Activated naive CD4-positive, alpha-beta T cell treated with anti-CD3 and anti-CD28 coated beads, Interleukin-2, amount 10 ng/mL, durations not matched to agents 5 hours and 36 hours (primary cell): ENCODE measurements at places on chromosomes 7 and 10. TPM values are rescaled to one million over a fixed set of nuclear protein-coding genes. Genes with fewer than 3 reads are reported as not detected.

The CPA1 gene
- not detected for total RNA-seq

The SKIDA1 gene
- not detected for total RNA-seq

The CCDC172 gene
- total RNA-seq: not detected

The SPDYE6 gene
- total RNA-seq: not detected

The AGR2 gene
- not detected for total RNA-seq

The ADAM8 gene
- 91.0 TPM for total RNA-seq
